AG08395 (cell line): ENCODE measurements at places on chromosomes 7 and 10.
A peak's percentile ranks its signal among the peaks of the same experiment; 100 is the strongest.

DNA sequence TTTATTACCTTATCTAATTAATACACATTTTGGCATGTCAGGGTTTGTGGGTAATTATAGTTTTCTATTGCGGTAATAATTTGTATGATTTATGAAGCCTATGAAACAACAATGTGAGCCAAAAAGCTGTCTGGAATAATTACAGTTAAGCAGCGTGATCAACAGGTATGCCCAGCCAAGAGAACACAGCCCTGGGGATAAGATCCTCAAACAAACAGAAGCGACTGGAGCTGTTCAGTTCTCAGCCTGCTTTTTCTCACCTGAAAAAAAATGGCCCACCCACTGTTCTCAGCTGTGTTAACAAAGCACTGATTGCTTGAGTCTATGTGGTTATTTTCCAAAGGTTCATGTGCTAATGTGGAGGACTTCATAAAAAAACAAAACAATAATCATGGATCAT, 855.8 kb downstream of the GATA3 start:
- DNase-seq: no peak

DNA sequence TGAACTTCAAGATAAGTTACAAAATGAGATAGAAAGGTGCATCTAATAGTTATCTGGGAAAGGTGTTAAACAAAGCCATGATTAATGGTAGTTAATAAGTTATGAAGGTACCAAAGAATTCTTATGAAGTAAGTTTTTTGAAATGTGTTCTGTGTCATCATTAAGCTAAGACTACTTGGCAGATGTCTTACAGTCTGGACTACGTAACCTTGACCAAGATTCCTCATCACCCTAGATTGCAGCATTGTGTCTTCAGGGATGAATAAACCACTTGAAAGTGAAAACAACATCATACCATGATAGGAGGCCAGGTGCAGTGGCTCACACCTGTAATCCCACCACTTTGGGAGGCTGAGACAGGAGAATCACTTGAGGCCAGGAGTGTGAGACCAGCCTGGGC, 48.2 kb downstream of the GOT1 start:
- DNase-seq: no peak

DNA sequence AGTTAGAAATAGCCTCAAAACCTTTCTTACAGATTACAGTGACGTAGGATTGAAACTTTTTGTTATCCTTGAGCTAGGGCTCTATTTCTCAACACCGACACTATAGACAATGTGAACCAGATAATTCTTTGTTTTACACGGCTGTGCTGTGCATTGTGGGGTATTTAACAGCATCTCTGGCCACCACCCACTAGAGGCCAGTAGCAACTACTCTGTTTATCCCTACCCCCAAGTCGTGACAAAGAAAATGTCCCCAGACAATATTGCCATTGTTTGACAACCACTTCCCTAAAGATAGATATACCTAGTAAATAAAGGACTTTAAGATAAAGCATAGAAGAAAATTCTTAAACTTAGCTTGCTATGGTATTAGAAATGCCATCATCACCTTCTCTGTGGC, 359.6 kb downstream of the ARL4A start:
- no peak for DNase-seq

GRCh38 chr10:59465088-59465487, 102.7 kb upstream of the FAM13C start:
- DNase-seq: peak; percentile 45

GRCh38 chr7:135160098-135160857, 10.2 kb downstream of the CYREN start:
- DNase-seq: no peak
